ENCODE measurements at places on chromosomes 2 and 18.

DNA sequence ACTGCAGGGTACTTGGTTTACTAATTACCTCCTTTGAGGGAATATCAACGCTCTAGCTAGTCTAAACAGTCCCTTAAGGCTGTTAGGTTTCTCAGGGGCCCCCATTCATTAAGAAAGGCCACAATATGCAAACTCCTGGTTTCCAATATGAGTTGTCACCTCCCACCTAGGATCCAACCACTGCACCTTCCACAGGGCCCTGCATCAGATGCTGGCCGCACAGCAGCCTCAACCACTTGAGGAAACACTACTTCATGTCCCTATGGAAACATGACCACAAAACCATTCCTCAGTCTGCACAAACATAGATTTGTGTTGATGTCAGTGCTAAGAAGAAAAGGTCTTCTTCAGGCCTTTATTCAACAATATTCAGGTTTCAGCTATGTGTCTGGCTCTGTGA is 40.9 kb downstream of the STAT4 start:
- no peak for DNase-seq

DNA sequence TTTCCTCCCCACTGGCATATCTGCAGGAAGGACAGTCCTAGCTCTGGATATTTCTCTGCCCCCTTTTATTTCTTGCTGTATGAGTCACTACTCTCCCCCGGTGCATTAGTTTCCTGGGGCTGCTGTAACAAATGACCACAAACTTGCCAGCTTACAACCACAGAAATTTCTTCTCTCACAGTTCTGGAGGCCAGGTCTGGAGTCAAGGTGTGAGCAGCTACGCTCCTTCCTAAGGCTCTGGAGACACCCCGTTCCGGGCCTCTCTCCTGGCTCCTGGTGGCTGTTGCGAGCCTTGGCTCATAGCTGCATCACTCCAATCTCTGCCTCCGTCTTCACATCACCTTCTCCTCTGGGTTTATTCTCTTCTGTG is 34.1 kb downstream of the PTPRM start:
- no peak for DNase-seq

GRCh38 chr2:38886063-38886462 is 3.6 kb upstream of the ARHGEF33 start:
- DNase-seq: no peak

DNA sequence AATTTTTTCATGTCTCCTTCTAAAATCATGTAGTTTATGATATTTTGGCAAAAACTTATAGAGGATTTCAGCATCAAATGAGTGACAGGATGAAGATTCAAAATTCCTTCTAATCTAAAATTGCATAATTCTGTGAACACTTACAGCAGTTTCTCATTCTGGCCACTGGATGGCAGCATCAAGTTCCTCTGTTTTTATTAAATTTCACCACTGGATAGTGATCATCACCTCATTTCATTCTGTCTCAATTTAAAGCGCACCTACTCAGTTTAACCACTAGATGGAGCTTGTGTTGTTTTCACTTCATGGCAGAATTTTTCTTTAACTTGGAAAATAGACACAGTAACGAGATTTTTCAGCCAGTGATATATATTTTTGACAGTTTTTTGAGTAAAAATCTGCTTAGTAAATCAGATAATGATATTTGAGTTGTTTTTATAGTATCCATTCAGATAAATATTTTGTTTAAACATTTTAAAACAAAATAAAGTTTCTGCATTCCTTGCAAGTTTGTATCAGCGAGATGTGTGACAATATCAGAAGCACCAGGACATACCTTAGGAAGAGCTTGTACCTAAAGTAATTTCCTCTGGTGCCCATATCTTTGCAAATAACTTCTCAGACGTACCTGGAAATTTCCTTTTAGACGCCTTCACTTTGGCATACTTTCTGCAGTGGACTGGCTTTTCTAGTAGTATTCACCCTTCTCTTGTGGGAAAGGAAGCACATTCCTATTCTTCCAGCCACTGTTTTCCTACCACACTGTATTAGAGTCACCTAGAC is 94.7 kb upstream of the ARHGAP15 start:
- DNase-seq: peak; percentile 17

DNA sequence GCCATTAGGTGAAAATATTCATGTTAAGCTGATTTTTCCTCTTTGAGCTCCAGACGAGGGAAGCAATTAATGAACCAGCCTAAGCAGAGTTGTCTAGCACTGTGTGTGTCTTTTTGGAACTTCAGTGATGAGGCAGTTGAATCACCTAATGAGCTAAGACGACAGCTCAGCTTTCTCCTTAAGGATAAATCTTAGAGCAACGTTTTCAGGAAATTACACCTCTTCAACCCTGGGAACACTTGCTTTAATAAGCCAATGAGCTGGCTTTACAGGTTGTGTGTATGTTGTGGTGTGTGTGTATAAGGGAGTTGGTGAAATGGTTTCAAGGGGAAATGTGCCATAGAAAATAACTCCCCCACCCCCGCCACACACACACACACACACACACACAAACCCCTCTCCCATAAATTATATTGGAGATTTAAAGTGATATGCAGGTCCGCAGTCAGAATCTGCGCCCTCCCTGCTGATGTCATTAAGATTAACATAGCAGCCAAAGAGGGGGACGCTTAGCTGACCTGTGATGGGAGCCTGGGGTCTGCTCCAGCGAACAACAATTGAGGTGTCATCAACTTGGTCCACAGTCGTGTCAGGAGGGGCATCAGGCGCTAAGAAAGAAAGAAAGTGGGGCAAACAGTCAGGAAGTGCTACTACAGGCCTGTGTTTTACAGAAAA is 28.1 kb downstream of the FN1 start:
- DNase-seq: no peak

GRCh38 chr18:64994370-64994769 is 756.4 kb upstream of the CDH7 start:
- no peak for DNase-seq

DNA sequence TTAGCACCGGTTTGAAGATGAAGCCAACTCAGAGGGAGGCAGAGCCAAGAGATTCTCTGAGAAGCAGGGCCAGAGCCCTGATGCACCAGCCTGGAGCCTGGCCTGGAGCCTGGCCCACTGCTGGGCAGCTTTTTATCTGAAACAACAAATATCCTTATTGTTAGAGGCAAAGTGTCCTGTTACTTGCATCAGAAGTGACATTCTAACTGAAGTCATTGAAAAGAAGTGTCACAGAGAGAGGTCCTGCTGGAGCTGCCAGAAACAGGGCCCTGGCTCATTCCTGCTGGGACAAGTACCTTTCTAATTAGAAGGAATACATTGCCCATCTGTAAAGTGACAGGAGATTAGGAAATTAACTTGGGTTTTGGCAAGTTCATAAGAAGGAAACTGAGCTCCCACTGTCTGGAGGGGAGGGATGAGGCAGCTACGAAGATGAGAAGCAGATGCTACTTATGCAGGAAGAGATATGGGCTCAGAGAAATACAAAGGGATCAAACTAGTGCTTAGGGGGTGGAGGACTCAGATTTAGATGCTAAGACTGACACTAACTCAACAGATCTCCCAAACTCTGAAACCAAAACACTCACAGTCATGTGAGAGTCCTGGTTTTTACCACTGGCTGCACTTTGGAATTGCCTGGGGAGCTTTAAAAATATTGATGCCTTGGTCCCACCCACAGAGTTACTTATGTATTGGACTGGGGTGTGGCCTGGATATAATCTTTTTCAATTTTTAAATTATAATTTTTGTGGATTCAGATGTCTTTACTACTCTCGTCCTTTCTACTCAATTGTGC is 11.0 kb upstream of the HK2 start:
- no peak for DNase-seq

DNA sequence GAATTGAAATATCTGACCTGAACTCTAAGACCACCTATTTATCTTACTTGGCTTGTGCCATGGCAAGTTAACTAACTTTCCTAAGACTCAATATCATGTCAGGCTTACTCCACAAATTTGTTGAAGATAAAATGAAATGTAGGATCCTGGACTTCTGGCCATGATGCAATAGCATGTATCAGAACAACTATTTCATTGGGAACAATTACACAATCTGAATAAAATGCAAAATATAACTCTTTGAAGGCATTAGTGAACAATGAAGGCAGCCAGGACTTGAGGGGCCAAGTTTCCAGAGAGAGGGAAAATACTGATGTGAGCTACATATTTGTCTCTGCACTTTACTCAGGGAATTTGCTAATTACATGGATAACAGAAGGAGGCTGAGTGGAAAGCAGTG is 476.5 kb upstream of the ACVR2A start:
- DNase-seq: no peak

DNA sequence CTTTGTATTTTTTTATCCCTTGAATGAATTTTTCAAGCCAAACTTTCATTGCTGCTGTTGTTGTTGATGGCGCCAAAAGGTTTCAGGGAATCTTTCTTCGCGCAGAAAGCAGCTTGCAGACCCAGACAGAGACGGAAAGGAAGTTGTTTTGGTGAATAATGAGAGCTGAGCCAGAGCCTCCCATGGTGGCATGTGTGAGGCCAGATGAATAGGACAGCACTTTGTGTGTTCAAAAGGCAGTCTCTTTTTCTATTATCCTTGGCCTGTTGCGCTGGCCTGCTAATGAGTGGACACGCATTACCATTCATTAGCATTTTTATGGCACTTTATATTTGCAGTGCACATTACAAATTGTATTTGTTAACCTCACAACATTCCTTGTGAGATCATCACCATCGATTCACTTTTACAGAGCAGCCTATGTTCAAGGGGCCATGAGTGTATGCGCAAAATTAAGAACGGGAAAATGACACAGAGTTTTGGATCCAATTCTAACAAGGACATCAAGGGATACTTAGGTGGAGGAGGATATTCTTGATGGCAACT is 754.7 kb downstream of the BCL11A start:
- DNase-seq: no peak

- DNase-seq: no peak
Measured at GRCh38 chr2:241038374-241039180, 40.2 kb downstream of the SNED1 start.

- DNase-seq: no peak
Measured at GRCh38 chr18:72867746-72868584, at the start of gene NETO1. Gene NETO1 (minus strand): TSS chr18:72867987. CDS start chr18:72867291, 696 bp downstream.

DNA sequence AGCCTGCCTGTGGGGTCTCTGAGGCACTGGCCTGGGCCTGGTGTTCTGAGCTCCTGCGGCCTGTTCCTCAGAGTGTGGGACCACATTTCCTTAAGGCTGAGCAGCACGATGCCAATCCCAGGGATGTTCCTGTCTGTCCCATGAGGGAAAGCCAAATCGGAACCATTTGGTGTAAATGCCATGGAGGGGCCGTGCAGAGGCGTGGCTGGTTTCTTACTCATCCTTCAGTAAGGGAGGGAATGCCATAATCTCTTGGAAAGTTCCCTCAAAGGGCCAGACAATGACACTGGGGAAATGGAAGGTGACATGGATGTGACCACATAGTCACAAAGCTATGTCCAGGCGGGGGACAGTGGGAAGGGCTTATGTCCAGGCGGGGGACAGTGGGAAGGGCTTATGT is 14.4 kb upstream of the PTMA start:
- no peak for DNase-seq

GRCh38 chr2:105144941-105145300 is 96.6 kb upstream of the GPR45 start:
- DNase-seq: no peak

DNA sequence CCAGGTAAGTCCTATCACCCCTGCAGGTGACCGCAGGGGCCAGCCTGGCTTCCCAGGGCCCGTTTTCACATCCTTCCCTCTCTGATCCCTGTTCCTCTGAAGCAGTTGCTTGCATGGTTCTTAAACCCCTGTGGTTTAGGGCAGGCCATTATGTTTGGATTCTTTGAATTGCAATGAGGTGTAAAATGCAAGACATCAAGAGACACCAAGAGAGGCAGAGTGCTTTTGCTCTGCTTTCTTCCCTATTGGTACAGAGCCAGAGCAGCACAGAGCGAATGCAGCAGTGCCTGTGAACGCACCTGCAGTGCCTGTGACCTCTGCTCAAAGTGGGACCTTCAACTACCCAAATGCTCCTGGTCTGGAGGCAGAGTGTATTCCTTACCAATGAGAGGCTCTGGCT is 7.6 kb downstream of the RFX8 start:
- DNase-seq: no peak

- DNase-seq: no peak
Measured at GRCh38 chr18:3906116-3906750, 456.3 kb downstream of the TGIF1 start.

DNA sequence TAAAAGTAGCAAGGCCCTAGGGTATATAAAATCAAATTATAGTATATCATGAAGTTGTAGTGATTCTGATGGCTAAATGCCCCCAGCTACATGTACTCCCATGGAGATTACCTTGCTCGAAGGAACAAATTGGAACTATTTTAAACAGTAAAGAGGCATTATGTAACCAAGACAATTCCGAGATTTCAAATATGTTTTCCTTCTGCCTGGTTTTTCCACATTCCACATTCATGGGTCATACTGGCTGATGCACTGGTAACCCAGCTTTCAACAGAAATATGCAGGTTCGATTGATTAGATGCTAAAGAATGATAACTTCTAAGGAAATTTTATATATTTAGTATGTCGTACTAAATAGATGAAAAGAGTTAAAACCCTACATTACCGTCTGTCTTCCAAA is 62.3 kb upstream of the MGAT4A start:
- no peak for DNase-seq

Data from stimulated activated CD4-positive, alpha-beta T cell treated with anti-CD3 and anti-CD28 coated beads, Interleukin-15, amount 100 ng/mL, for 1 hour (primary cell).